ENCODE measurements at places on chromosomes 2 and 18. TPM values are rescaled to one million over a fixed set of nuclear protein-coding genes. Genes with fewer than 3 reads are reported as not detected.

GRCh38 chr2:219274361-219274921 is 4.7 kb upstream of the DNAJB2 start:
- no peaks in the 10 kb centered on the region for H3K27me3 ChIP-seq
- peak overlapping the region; percentile 96 for H3K27ac ChIP-seq
- no peaks in the 10 kb centered on the region for H3K36me3 ChIP-seq
- DNase-seq, result peak; percentile 43

DNA sequence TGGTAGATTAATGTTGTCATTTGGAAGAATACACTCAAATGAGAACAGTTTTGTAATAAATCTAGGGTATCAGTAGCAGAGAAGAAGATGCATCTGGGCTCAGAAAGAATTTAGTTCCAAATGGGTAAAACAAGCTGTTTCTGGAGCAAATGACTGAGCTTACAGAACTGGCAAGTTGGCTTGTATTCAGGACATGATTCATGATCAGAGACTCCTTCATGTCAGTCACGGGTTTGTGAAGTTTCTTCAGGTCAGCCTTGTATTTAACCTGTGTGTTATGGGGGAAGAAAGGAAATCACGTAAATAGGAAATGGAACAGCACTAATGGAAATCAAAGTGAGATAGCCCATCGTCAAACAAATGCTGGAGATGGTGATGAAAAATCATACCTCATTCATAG is 109.1 kb downstream of the RIF1 start:
- H3K4me3 ChIP-seq, result no peak overlapping the region
- DNase-seq, result no peak
- no peak overlapping the region for H3K27ac ChIP-seq
- H3K36me3 ChIP-seq, result no peaks in the 10 kb centered on the region
- H3K4me1 ChIP-seq, result no peaks in the 10 kb centered on the region
- no peaks in the 10 kb centered on the region for H3K27me3 ChIP-seq

The REG1B gene
- total RNA-seq, result not detected

The BUB1 gene
- not detected for total RNA-seq

DNA sequence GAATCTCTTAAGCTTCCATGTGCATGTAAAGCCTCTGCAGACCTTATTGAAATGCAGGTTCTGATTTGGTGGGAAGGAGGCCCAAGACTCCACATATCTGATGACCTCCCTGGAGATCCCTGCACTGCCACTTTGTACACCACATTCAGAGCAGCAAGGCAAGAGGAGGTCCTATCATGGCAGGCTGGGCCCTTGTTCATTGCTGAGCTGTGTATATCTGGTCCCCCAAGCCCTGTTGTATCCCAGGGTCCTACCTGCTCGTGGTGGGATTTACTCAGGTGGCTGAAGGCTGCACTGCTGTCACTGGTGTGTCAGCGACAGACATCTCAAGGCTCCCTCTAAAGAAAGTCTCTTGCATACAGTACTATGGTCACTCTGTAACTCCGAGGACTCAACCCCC is 114.2 kb downstream of the ST6GAL2 start:
- H3K4me1 ChIP-seq, result no peaks in the 10 kb centered on the region
- no peak for DNase-seq
- no peaks in the 10 kb centered on the region for H3K27me3 ChIP-seq

DNA sequence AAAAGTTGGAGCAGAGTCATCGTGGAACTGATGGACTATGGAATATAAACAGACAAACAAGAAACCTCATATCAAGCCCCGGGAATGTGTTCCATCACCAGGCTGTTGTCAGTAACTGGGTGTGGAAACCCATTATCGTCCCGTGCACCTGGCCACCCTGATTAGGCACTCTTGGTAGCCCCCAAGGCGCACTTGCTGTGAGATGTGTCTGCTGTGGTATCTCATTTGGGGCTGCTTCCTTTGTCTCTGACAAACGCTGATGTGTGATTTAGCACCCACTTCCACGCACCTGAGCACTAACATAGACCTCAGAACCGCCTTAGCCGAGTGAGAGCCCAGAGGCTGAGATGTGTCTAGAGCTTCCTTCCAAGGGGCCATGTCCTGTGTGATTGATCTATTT is 96.3 kb downstream of the PRPF40A start:
- H3K27me3 ChIP-seq, result no peaks in the 10 kb centered on the region
- H3K4me3 ChIP-seq, result no peak overlapping the region
- no peak for DNase-seq
- H3K27ac ChIP-seq, result no peak overlapping the region
- peaks cover 41% of the 10 kb centered on the region for H3K36me3 ChIP-seq
- peaks cover 2% of the 10 kb centered on the region for H3K4me1 ChIP-seq

The TAF4B gene
- total RNA-seq, result 3.0 TPM

Data from ascending aorta (tissue), 2 donors.